ENCODE measurements at places on chromosomes 11 and 22. TPM values are rescaled to one million over a fixed set of nuclear protein-coding genes. Genes with fewer than 3 reads are reported as not detected.
A peak's percentile ranks its signal among the peaks of the same experiment; 100 is the strongest.

GRCh38 chr22:37433786-37434185 is 6.5 kb upstream of the ELFN2 start:
- H3K4me1 ChIP-seq: no peaks in the 10 kb centered on the region
- H3K27me3 ChIP-seq: peaks cover 2% of the 10 kb centered on the region
- no peak overlapping the region for H3K27ac ChIP-seq
- H3K36me3 ChIP-seq: no peaks in the 10 kb centered on the region

Gene DENND6B
- polyA plus RNA-seq: 14.7 TPM

DNA sequence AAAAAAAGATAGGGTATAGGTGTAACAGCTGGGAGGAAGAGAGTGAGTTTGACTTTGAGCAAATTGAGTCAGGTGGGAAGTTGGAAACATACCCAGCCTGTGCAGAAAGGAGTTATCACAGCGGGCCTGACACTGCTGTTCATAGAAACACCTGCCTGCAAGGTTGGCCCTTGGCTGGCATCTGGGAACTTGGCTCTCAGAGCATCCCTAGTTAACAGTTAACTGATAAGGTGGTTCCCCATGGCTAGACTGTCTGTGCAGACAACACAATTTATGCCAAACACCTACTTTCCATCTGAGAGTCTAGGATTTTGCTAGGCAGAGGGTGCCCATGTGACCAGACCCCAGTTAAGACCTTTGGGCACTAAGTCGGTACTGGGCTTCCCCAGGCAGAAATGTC is 31.4 kb downstream of the ADAMTS8 start:
- H3K36me3 ChIP-seq: no peaks in the 10 kb centered on the region
- no peak for DNase-seq
- H3K27ac ChIP-seq: no peak overlapping the region
- no peaks in the 10 kb centered on the region for H3K27me3 ChIP-seq
- no peak overlapping the region for H3K4me3 ChIP-seq

DNA sequence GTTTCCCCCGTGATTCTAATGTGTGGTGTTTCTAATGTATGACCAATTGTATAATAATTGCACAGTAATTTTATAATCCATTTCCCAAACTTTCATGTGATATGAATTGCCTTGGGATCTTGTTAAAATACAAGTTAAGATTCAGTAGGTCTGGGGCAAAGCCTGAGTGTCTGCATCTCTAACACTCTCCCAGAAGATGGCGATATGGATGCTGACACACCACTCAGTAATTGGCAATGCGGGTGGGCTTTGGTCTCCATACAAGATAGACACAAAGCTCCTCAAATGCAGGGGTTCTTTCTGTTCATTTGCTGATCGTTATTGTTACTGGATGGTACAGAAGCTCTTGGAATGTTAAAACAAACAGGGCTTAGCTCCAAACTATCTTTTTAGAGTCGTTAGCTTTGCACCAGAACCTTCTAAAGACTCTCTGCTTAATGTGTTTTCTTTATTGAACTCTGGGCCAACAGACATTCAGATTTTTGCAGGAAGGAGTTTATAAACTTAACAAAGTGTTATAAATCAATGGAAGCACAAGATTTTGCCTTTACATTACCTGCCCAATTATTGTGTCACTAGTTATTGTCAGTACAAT is 45.4 kb upstream of the ANO3 start:
- H3K36me3 ChIP-seq: no peaks in the 10 kb centered on the region
- H3K4me1 ChIP-seq: no peaks in the 10 kb centered on the region
- peak; percentile 57 for DNase-seq
- no peaks in the 10 kb centered on the region for H3K27me3 ChIP-seq
- H3K27ac ChIP-seq: no peak overlapping the region

- H3K4me1 ChIP-seq: peaks cover 7% of the 10 kb centered on the region
- DNase-seq: peak; percentile 85
- H3K36me3 ChIP-seq: no peaks in the 10 kb centered on the region
- no peak overlapping the region for H3K27ac ChIP-seq
Measured at GRCh38 chr11:114864896-114865295, 186.6 kb downstream of the NXPE2 start.

- H3K4me1 ChIP-seq: no peaks in the 10 kb centered on the region
- DNase-seq: peak; percentile 50
- H3K27ac ChIP-seq: no peak within 1 kb of the TSS
Measured at GRCh38 chr11:75240311-75241035, at the start of gene TPBGL. Gene TPBGL, plus strand, starts transcription at chr11:75240774. Its CDS starts 276 bp downstream, at chr11:75241050.

Gene USP35
- polyA plus RNA-seq: 6.2 TPM

- no peaks in the 10 kb centered on the region for H3K36me3 ChIP-seq
- H3K4me1 ChIP-seq: no peaks in the 10 kb centered on the region
- no peak overlapping the region for H3K4me3 ChIP-seq
- H3K27ac ChIP-seq: no peak overlapping the region
- peak; percentile 22 for DNase-seq
Measured at GRCh38 chr11:38809521-38809920, 2211.5 kb upstream of the RAG2 start.

Gene OR10A3
- not detected for polyA plus RNA-seq

DNA sequence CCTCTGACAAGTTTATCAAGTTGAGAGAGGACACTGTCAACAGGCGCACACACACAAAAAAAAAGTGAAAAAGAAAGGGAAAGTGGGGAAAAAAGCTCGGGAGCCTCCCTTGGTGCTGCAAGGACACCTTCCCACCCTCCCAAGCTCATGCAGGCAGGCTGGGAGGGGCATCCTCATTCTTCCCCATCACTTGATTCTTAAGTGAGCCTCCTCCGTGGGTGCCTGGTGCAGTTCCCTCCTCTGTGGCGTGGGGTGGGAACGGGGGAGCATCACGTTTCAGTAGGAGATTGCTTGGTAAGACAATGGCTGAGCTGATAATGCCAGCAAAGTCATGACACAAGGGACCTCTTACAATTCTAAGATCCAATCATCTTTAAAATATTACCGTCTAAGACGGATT is 108.8 kb downstream of the NXPE2 start:
- no peak overlapping the region for H3K4me3 ChIP-seq
- H3K36me3 ChIP-seq: no peaks in the 10 kb centered on the region
- no peak overlapping the region for H3K27ac ChIP-seq
- H3K4me1 ChIP-seq: no peaks in the 10 kb centered on the region

DNA sequence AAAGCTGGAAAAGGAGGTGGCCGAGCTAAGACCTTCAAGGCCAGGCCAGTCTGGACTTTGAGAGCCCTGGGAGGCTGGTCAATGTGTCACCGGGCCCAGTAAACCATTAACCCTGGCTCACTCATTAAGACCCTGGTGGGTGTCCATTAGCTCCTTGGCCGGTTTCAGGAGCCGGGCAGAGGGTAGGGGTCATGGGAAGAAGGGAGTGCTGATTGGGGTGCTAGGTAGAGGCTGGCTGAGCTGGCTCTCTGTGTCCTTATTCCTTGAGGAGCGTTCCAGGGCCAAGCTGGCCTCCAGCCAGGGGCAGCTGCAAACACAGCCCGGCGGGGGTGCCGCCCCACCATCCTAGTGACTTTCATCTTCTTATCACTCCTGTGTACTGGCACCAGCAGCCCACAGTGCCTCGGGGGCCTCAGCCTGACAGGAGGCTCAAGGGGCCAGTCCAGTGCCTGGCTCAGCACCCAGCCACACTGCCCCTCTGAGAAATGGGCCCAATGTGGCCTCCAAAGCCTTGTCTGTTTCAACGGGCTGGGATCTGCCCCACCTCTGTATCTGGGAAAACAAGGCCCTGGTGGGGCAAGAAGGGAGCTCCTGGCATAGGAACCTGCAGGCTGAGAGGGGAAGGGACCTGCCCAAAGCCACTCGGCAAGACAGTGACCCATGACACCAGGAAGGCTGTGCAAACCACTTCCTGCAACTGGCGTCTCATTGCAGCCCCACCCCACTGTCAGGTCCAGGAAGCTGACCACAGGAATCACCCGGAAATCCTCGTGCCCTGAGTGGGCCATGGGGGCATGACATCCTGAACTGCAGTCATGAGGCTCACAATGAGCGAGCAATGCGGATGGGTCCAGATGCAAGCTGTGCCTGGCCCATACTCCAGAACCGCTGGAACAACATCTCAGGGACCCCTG is 15.1 kb upstream of the RGL4 start:
- no peak overlapping the region for H3K27ac ChIP-seq
- no peaks in the 10 kb centered on the region for H3K36me3 ChIP-seq
- DNase-seq: no peak
- H3K4me1 ChIP-seq: no peaks in the 10 kb centered on the region
- no peaks in the 10 kb centered on the region for H3K27me3 ChIP-seq

Gene NCF4
- polyA plus RNA-seq: 38.5 TPM

- peak; percentile 12 for DNase-seq
- no peak overlapping the region for H3K4me3 ChIP-seq
- H3K27ac ChIP-seq: no peak overlapping the region
- H3K36me3 ChIP-seq: no peaks in the 10 kb centered on the region
- no peaks in the 10 kb centered on the region for H3K4me1 ChIP-seq
- H3K27me3 ChIP-seq: no peaks in the 10 kb centered on the region
Measured at GRCh38 chr11:125842321-125842948, 9.3 kb downstream of the PATE4 start.

DNA sequence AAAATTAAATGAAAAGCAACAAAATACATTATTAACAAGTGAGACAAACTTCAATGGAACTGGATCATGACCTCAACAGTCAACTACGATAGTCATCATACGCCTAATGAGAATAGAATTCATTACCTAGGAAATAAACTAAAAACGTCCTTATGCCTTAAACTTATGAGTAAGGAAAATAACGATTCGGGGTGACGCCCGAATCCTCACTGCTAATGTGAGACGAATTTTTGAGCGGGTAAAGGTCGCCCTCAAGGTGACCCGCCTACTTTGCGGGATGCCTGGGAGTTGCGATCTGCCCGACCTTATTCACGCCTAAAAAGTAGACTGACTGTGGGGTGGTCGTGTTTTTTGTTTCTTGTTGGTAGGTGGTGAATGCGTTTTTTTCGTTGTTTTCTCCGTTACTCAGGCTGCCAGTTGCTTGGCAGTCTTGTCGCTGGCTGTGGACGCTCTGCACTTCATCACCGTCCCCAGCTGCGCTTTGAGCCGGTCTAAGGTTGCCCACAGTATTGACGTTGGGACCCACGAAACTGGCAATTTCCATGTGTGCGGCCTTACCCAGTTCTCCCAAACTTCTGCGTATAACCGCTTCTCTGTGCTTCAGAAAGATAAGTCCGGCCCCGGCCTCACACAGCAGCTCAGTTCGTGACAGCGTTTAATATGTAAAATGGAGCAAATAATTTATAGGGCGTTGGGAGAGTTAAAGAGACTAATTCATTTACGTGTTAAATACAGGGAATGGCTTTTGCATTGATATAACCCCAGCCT is 593 bp upstream of the POLDIP3 start:
- no peaks in the 10 kb centered on the region for H3K27me3 ChIP-seq
- H3K36me3 ChIP-seq: peaks cover 14% of the 10 kb centered on the region
- H3K4me1 ChIP-seq: peaks cover 51% of the 10 kb centered on the region
- peak overlapping the region; percentile 98 for H3K27ac ChIP-seq
- H3K4me3 ChIP-seq: peak overlapping the region; percentile 47
- peak; percentile 99 for DNase-seq

Gene KREMEN1
- polyA plus RNA-seq: 24.4 TPM

- no peak for DNase-seq
- H3K27me3 ChIP-seq: no peaks in the 10 kb centered on the region
- H3K36me3 ChIP-seq: no peaks in the 10 kb centered on the region
- H3K27ac ChIP-seq: no peak overlapping the region
Measured at GRCh38 chr11:33636104-33636503, 64.5 kb downstream of the C11orf91 start.

Gene KIF18A
- polyA plus RNA-seq: 0.91 TPM

- peaks cover 31% of the 10 kb centered on the region for H3K4me1 ChIP-seq
- DNase-seq: no peak
- no peak overlapping the region for H3K27ac ChIP-seq
- H3K27me3 ChIP-seq: no peaks in the 10 kb centered on the region
- H3K36me3 ChIP-seq: no peaks in the 10 kb centered on the region
- no peak overlapping the region for H3K4me3 ChIP-seq
Measured at GRCh38 chr11:12403122-12403996, 26.0 kb downstream of the PARVA start.

DNA sequence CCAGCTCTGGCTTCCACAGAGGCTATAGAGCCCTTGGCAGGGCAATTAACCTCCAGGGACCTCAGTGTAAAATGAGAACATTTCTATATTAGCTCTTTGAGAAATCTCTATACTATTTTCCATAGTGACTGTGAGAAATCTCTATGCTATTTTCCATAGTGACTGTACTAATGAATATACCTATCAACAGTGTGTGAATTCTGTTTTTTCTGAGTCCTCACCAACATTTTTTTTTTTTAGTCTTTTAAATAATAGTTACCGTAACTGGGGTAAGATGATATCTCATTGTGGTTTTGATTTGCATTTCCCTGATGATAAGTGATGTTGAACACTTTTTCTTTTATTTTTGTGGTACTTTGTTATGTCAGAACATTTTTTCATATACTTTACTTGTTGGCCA is 7.0 kb upstream of the MTNR1B start:
- H3K27me3 ChIP-seq: peaks cover 3% of the 10 kb centered on the region
- DNase-seq: no peak
- no peaks in the 10 kb centered on the region for H3K4me1 ChIP-seq

- peaks cover 4% of the 10 kb centered on the region for H3K36me3 ChIP-seq
- DNase-seq: no peak
- H3K4me1 ChIP-seq: peaks cover 3% of the 10 kb centered on the region
- H3K27ac ChIP-seq: no peak overlapping the region
- H3K4me3 ChIP-seq: peak overlapping the region; percentile 15
- H3K27me3 ChIP-seq: no peaks in the 10 kb centered on the region
Measured at GRCh38 chr22:45154383-45154782, 9.3 kb upstream of the NUP50 start.

Gene C11orf52
- polyA plus RNA-seq: 20.4 TPM

DNA sequence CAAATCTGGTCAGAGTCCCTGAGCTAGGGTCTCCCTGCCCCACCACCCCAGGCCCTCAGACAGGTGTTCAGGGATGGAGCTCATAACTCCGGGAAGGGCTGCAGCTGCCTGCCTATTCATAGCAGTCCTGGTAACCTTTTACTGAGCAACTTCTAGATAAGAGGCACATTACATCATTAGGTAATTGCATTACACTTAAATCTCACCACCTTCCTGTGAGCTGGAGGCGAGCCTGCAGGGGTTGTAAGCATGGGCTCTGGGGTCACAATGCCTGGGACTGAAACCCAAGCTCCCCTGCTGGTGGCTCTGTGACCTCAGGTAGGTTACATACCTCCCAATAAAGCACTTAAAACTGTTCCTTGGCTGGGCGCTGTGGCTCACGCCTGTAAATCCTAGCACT is 22.5 kb downstream of the TP53I11 start:
- H3K27ac ChIP-seq: no peak overlapping the region
- no peaks in the 10 kb centered on the region for H3K4me1 ChIP-seq
- no peaks in the 10 kb centered on the region for H3K36me3 ChIP-seq
- no peaks in the 10 kb centered on the region for H3K27me3 ChIP-seq
- no peak for DNase-seq

Gene HSD17B12
- 71.8 TPM for polyA plus RNA-seq

Gene FAT3
- 0.29 TPM for polyA plus RNA-seq

Gene TMEM191C
- polyA plus RNA-seq: 1.7 TPM

GRCh38 chr22:45774001-45774670 is 102.5 kb downstream of the ATXN10 start:
- no peaks in the 10 kb centered on the region for H3K27me3 ChIP-seq
- H3K36me3 ChIP-seq: peaks cover 10% of the 10 kb centered on the region
- DNase-seq: no peak
- H3K27ac ChIP-seq: no peak overlapping the region
- no peak overlapping the region for H3K4me3 ChIP-seq

Gene CLDN5
- polyA plus RNA-seq: 548 TPM

All from lung (tissue), 17 donors.